GM20000 (cell line): ENCODE measurements at places on chromosomes 6 and 20.
A peak's percentile ranks its signal among the peaks of the same experiment; 100 is the strongest.

DNA sequence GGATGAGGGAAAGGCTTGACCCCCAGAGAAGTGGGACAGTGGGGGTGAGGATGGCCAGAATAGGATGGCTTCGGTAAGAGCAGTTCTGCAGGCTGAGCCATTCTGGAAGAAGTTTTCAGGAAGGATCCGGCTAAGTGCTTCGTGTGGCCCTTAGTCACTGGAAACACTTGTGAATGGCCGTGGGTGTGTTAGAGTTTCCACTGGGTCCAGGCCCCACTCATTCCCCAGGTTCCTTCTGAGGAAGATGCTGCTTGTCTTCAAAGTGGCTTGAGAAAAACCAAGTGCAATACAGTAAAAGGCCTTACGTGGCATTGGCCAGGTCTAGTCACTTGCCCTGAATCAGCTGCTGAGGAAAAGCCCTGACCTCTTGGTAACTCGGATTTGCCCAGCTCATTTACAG, 27.9 kb downstream of the MANBAL start:
- DNase-seq = no peak

DNA sequence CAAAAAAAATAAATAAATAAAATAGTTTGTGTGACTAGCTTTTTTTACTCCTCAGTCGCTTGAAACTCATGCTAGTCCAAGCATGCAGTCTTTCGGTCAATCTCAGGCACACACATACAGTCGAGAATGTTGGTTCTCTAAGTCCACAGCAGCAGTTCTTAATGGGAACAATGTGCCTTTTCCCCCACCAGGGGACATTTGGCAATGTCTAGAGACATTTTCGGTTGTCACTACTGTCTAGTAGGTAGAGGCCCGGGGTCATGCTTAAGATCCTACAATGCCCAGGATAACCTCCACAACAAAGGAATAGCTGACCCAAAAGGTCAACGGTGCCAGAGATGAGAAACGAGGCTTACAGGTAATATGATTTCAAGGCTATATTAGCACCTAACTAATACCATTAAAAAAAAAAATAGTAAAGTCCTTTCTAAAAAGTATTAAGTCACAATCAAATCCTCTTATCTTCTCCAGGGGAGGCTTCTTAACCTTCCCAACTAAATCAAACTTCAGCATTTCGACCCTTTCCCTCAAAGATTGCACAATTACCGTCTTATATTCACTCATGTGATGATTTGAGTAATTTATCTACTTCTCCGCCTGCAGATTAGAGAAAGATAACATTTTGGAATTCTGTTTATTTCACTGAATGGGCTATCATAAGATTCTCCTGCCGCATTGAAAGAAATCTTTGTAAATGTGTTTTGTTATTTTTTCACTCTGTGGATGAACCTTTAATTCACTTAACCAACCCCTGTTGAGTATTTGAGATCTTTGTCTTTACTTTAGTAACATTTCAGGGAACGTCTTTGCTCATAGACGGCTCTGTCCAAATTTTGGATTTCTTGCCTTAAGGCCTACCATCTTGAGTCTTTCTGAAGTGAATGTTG, 8.1 kb upstream of the SALL4 start:
- DNase-seq = no peak

DNA sequence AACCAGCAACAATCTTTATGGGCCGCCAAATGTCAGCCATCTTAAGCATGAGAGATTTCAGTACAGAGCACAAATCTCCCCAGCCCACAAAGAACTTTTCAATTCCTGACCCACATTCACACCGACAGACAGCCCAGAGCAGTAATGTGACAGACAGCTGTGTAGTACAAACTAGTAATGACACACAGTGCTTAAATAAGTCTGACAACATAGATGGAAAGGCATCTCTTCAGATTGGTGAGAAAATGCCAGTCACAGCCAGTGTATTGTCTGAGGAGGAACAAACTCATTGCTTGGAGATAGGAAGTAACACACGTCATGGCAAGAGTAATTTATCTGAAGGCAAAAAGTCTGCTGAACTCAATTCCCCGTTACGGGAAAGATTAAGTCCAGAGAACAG, 36.0 kb downstream of the KIZ start:
- no peak for DNase-seq

- no peak for DNase-seq
These were observed 297.8 kb downstream of the PRL start for GRCh38 chr6:21999012-21999528.

DNA sequence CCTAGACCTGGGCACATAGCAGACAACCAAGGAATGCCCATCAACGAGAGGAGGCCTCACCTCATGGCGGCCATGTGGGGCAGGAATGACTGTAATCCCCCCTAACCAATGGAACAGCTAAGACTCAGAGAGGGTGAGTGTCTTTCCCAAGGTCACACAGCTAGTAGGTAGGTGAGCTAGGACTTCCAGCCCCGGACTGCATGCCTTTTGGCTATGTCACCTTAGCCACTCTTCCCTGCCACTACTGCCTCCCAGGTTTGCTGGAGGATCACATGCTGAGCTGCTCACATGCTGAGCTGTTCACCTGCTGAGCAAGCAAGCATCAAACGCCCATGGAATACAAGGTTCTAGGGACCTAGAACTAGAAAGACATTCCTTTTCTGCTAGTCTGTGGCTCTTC, 188.5 kb upstream of the PMEPA1 start:
- DNase-seq = no peak

DNA sequence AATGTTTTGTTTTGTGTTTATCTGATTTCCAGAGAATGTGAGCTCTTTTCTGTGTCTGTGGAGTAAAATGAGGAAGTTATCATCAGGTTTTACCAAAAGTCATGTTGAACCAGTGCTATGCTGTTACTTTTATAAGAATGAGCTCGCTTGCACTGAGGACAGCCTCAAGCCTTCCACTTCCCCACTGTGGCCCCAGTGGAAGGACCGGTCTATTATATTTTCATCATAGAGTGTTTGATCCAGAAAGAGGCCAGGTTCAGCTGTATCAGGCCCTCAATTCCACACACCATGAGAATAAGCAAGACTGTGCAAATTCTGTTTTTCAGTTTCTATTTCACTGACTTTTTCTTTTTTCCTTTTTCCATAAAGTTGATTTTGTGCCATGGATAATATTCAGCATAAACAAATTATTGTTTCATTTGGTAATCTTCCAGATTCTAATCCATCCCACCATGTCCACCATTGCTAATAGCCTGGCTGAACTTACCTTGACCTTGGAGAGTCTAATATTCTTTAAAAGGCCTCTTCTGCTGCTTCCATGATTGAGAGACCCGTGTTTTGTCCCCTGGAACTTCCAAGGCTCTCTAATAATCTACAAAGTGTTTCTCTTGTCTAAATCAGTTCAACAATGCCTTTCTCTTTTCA, 286.2 kb downstream of the THBS2 start:
- no peak for DNase-seq

GRCh38 chr6:48664826-48665225, 553.8 kb upstream of the PTCHD4 start:
- no peak for DNase-seq

GRCh38 chr6:106114492-106114891, 28.4 kb downstream of the PRDM1 start:
- DNase-seq = peak; percentile 63

GRCh38 chr6:168964138-168964835, 289.4 kb downstream of the THBS2 start:
- no peak for DNase-seq
